ENCODE measurements at places on chromosomes 16 and 17.

DNA sequence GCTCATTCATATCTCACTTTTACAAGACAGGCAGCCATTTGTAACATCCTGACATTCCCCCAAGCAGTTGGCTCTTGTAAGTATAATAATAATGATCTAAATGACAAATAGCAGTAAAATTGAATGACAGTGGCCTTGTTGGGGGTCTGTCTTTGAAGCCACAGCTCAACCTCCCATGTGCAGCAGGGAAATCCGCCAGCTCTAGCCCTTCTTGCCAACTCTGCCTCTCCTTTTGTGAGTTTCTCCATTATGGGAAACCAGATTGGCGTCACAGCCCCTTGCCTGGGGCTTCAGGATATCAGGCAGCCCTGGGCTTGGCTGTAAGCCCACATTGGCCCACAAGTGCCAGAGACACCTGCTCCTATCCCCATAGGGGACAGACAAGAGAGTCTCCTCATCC lies 70.4 kb upstream of the CACNG5 start:
- no peak for DNase-seq

DNA sequence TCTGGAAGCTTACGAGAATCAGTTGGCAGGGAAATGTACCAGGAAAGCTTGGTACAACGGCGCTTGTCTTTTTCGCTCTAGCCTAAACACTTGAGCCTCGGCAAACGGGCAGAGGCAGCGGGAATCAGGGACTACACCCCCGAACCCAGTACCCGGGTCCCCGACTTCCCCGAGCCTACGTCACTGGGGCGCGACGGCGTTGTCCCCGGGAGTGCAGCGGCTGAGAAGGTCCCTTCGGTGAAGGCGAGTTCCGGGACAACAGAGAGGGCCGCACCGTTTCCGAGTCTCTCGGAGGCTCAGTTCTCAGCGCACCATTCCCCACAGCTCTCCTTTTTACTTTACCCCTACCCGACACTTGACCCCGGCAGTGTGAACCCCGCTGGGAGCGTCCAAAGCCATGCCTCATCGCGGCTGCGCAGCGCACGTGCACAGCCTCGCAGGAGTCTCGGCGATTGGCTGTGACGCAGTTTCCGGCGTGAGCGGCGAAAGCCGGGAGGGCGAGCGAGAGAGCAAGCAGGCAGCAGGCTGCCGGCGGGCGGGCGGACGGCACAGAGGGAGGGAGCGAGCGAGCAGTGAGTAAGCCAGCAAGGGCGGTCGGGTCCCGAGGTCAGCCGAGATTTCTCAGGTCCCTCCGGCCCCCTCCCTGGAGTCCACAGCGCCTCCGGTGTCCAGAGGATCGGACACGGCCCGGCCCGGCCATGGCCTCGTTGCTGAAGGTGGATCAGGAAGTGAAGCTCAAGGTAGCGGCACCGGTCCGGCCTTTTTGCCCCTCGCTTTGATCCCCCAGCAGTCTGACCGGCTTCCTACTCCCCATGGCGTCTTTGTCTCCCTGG lies at the start of gene PSME3:
Gene PSME3 (plus strand): TSS at position 464 of the 833 bp plus-strand sequence. CDS start 235 bp downstream, at position 699.
- DNase-seq = peak; percentile 57

- DNase-seq = no peak
These were observed 9.4 kb downstream of the RPL19 start for GRCh38 chr17:39209317-39210092.

GRCh38 chr17:2172077-2172851 lies 117.4 kb downstream of the HIC1 start:
- no peak for DNase-seq

- DNase-seq = no peak
These were observed 36.8 kb downstream of the CHD9 start for GRCh38 chr16:53091466-53092211.

DNA sequence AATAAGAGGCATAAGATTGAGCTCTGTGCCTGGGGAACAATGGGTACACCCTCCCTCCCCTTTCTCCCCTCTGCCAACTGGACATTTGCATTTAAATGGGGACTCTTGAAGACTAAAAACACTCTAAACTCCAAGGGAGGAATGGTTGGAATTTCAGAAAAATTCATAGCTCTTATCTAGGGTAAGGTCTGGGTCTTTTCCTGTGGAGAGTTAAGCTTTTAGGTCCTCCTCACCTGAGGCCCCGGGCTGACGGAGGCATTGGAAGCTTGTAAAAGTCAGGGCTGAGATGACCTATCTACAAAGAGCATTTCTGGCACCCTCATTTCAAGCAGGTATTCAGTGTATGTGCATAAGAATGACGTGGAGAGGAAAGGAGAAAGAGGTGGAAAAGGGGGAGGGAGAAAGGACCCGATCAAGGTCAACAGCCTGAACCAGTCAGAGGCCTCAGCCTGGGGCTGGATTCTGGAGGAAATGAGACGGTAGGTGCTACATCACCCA lies 78.0 kb downstream of the RAP1GAP2 start:
- no peak for DNase-seq

- no peak for DNase-seq
These were observed 339.5 kb downstream of the HS3ST4 start for GRCh38 chr16:26031286-26031685.

- no peak for DNase-seq
These were observed 26.8 kb upstream of the GOSR1 start for GRCh38 chr17:30450125-30451027.

GRCh38 chr17:7324438-7324779 lies 4.7 kb downstream of the NEURL4 start:
- no peak for DNase-seq

DNA sequence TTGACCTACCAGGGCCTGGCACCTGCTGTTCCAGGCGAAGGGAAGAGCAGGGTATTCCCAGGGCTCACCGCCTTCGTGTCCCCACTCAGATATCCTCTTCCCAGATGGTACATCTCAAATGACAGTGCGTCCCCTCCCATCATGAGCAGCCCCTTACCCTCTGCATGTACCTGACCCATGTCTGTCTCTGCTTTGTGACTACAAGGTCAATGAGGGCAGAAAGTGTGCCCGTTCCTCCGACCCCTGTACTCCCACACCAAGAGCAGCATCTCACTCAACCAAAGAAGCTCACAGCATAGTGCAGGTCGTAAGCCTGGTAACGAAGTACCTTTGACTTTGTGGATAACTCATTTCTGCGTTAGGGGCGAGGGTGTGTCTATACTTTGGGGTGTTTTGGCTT lies 142.6 kb downstream of the KATNIP start:
- no peak for DNase-seq

- DNase-seq = no peak
These were observed 18.9 kb upstream of the SLC25A19 start for GRCh38 chr17:75307957-75308731.

GRCh38 chr17:36932694-36933511 lies 4.4 kb upstream of the LHX1 start:
- no peak for DNase-seq

DNA sequence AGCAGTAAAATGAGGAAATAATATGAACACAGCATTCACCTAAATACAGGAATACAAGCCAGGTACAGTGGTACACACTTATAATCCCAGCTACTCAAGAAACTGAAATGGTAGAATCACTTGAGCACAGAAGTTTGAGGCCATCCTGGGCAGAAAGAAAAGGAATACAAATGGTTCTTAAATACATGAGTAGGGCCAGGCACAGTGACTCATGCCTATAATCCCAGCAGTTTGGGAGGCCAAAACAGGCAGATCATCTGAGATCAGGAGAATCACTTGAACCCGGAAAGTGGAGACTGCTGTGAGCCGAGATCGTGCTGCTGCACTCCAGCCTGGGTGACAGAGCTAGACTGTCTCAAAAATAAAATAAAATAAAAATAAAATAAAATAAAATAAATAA lies 23.0 kb upstream of the SMG8 start:
- DNase-seq = no peak

DNA sequence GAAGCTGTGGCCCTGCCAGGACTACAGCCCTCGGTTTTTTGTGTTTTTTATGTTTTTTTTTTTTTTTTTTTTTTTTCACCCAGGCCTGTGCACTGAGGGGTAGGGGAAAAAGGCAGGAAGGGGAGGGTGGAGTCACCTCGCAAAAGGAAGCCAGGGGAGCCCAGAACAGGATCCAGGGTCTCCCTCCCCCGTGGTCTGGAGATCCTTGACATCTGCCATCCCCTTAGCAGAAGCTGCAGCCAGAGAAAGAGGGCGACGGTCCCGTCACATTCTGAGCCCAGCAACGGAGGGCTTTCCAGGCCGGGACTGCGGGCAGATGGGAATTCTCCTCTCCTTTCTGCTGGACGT lies 29.1 kb upstream of the PHOSPHO1 start:
- DNase-seq = no peak

DNA sequence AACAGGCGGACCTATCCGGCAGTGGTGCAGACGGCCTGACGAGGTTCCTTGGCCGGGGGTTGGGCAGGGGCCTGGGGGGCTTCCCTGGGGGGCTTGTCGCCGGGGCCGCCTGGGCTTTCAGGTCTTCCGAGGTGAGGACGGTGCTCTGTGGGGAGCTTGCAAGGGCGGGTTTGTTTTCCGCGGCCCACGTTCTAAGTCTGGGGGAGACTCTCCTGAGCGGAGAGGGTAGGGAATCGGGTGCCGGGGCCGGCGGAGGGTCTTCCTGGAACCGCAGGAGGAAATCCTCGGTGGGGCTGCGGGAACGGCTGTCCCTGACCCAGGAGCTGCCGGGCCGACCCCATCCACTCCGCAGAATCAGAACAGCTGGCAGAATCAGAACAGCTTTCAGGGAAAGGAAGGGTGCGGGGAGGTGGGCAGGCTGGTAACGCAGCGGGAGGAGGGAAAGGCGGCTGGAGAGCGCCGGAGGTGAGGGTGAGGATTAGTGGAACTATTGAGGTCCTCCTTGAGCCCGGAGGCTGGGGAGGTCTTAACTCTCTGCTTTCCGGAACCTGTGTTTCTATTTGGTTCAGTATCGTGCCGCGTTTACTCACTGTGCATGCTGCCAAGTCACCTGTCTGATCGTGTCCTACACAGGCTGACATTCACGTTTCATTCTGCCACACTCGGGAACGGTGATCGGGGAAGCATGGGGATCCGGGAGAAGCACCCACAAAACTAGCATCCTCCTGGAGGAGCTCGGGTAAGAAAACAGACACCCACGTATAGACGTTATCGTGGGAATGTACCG lies 28.9 kb downstream of the CPSF4L start:
- DNase-seq = no peak

Measured in HS-27A (cell line).